ENCODE measurements at places on chromosomes 3 and 15.

GRCh38 chr15:52361494-52361893, 65.9 kb upstream of the MYO5C start:
- no peak for DNase-seq

- no peak for DNase-seq
Measured at GRCh38 chr3:71907996-71908395, 123.0 kb upstream of the PROK2 start.

GRCh38 chr3:11539677-11540076, 104.0 kb downstream of the VGLL4 start:
- peak; percentile 82 for DNase-seq

- DNase-seq, result no peak
Measured at GRCh38 chr3:50430950-50431435, 71.7 kb upstream of the TMEM115 start.

GRCh38 chr3:184579513-184579912, 17.9 kb downstream of the EPHB3 start:
- DNase-seq, result no peak
